ENCODE measurements at places on chromosomes 3 and 15.
A peak's percentile ranks its signal among the peaks of the same experiment; 100 is the strongest.

- DNase-seq: peak; percentile 3
Measured at GRCh38 chr3:51271172-51271571, 113.9 kb upstream of the MANF start.

DNA sequence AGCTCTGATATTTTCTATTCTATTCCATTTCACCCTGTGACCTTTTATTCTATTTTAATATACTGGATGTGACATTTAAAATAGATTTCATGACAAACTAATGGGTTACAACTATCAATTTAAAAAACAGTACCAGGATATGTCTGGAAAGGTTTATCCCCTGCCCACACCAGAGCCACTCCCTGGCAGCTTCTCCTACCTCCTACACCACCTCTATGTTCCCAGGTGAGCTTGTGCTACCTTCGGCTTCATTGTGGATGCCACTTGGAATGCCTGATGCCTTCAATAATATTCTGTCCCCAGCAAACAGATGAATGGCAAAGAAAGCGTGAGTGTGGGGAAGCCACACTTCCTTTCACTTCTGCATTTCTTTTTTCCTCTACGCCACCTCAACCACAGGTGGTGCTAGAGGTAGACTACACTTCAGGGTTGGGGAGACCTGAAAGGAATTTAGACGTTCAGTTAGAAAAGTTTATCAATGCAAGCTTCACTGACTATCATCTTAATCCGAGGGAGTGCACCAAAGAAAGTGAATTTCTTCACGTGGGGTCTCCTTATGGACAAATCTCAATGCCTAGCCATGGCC is 213.0 kb downstream of the SSR3 start:
- no peak for DNase-seq

- DNase-seq: no peak
Measured at GRCh38 chr3:57646723-57647122, 46.2 kb downstream of the DENND6A start.

DNA sequence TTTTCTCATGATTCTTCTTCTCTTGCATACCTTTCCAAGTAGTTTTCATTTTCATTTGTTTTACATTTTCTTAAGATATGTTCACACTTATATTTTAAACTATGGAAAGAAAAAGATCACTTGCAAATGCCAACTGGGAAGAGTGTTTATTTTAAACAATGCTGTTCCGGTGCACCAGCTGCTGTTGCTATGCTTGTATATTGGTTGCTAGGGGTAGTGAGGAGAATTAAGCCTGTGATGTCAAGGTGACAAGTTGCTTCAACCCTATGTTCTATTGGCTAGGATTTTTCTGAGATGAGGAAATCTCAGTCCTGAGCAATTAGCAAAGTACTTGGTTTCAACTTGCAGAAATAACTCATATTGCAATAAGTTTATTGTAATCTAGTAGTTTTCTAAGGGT is 500.1 kb downstream of the MFSD1 start:
- no peak for DNase-seq

DNA sequence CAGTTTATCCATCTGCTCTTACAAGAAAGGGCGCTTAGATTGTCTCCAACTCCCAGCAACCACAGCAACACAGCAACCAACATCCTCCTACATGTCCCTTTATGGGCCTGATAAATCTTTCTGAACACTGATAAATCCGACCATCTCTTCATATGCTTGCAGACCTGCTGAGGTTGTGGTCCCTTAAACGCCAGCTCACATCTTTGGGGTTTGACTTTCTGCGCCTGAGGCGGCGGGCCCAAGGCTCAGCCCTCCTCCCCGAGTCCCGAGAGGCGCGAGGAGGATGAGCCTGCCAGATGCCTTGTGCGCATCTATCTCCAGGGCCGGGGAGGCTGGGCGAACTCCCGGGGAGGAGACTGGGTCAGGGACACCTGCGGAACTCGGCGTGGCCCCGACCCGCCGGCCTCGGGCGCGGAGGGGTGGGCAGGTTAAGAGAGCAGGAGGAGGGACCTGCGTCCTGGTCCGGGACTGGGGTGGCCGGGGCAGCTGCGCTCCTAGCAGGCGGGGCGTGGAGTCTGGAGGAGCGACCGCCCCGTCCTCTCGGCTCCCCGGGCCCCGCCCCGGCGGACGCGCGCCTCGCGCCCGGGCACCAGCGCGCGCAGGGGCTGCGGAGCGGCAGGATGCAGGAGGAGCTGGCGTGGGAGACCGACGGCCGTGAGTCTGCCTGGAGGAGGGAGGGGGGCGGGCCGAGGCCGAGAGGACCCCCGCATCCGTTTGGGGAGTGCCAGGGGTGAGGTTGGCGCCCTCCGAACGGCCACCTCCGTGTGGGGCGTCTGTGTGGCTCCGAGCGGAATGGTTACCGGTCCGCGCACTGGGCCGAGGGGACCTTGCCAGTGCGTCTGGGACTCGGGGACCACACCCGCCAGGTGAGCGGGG is at the start of gene ANKDD1A:
Gene ANKDD1A, plus strand, starts transcription at position 592 of the 876 bp plus-strand sequence. Its CDS starts 29 bp downstream, at position 621.
- peak; percentile 36 for DNase-seq

DNA sequence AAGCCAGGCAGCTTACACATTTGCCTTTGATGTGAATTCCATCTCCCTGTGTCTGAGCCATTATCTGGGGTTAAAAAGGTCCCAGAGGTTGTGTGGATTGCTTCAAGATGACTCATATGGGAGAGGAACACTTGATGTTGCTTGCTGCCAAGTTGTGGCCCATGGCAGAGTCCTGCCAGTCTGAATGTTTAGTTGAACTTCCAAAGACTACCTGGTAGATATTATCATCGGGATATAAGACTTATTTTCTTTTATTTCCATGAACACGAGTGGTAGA is 85.6 kb downstream of the TJP1 start:
- DNase-seq: no peak

DNA sequence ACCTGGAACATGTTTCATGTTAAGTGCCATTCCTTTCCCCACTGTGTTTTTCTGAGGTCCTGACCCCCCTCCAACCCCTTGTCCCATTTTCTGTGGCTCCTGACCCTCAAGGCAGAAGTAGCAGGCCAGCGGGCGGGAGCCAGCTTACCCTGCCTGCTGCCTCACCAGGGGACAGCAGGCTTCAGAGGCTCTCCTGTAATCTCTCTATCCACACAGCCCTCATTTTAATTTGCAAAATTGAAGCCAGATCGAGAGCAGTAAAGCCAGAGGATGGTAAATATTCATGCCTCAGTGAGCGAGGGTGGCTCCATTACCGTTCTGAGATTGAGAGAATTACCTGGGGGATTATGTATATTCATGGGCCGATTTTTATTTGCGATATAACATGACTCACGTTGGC is 147.6 kb downstream of the DNAJB8 start:
- DNase-seq: no peak

- no peak for DNase-seq
Measured at GRCh38 chr15:76674883-76675282, 230.3 kb downstream of the SCAPER start.

- DNase-seq: no peak
Measured at GRCh38 chr3:59308684-59309083, 258.9 kb upstream of the CFAP20DC start.

DNA sequence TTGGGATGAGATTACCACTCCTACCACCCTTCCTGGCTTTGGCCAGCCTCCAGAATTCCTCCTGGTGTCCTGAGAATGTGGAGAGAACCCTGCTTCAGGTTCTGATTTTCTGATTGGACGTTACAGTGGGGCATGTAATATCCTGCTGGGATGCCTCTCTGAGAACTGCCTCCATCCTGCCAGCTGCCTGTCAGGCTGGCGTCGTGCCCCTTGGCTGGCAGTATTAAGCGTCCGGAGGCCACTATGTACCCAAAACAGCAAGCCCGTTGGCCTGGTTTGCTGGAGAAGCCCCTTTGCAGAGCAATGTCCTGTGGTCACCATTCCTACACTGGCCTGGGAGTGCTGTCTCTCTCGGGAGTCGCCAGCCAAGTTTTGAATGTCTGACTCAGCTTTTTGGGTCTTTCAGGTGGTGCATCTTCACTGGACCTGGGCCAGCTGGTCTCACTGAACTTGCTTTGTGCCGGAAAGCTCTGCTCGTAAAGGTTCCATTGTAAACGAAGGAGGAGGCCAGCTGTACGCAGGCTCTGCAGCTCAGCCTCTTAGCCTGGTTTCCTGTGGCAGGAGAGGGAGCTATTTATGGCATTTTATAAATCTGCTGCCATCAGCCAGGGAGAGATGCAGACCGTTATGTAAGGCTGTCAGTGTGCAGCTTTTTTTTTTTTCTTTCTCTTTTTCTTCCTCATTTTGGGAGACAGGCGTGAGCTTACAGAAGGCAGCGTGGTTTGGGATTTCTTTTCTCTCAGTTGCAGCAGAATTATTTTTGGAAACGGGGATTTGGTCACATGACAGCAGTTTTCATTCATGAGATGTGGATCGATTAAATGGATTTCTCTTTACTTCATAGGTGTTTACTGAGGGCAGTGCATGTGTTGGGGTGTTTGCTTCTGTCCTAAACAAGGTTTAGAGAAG is 19.0 kb upstream of the TRAK1 start:
- no peak for DNase-seq

- DNase-seq: no peak
Measured at GRCh38 chr15:86892774-86893449, 813.2 kb downstream of the AGBL1 start.

- DNase-seq: no peak
Measured at GRCh38 chr15:58139276-58139988, 1.3 kb downstream of the AQP9 start.

GRCh38 chr15:78101423-78102105 is 9.2 kb downstream of the SH2D7 start:
- no peak for DNase-seq

DNA sequence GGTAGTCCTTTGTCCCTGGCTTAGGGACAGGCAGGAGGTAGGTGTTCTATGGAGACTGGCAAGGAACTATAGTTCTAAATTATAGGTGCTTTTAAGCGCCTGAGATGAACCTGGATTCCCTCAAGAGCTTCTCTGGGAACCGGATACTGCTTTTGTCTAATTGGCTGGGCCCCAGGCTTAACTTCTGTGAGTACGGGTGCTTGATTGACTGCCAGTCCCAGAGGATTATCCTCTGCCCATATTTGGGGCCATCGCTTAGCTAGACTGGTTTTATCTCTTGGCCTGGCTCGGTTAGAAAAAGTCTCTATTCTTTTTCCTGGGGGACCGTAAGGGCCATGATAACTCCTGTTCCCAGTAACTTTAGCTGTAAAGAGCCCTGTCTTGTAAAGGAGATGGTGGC is 339.1 kb downstream of the KCNH8 start:
- DNase-seq: no peak

GRCh38 chr15:99019558-99020540 is 12.3 kb upstream of the PGPEP1L start:
- no peak for DNase-seq

DNA sequence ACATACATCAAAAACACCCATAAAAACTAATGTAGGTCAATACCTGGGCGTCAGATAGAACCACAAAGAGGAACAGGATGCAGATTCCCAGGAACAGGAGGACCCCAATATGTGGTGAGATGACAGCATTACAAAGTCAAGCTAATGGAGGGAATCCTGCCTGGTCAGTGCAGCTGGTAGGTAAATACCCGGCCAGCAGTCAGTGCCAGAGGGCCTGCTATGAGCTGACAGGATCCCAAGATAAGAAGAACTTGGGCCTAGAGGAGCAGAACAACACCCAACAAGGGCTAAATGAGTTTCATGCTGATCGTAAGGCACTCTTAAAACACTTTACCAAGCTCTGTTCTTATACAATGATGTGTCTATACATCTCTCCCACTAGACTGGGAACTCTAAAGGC is 61.2 kb upstream of the KCNMB2 start:
- DNase-seq: no peak

GRCh38 chr15:85886309-85886811 is 91.6 kb upstream of the KLHL25 start:
- DNase-seq: no peak

- no peak for DNase-seq
Measured at GRCh38 chr3:50639055-50639494, 22.1 kb downstream of the MAPKAPK3 start.

DNA sequence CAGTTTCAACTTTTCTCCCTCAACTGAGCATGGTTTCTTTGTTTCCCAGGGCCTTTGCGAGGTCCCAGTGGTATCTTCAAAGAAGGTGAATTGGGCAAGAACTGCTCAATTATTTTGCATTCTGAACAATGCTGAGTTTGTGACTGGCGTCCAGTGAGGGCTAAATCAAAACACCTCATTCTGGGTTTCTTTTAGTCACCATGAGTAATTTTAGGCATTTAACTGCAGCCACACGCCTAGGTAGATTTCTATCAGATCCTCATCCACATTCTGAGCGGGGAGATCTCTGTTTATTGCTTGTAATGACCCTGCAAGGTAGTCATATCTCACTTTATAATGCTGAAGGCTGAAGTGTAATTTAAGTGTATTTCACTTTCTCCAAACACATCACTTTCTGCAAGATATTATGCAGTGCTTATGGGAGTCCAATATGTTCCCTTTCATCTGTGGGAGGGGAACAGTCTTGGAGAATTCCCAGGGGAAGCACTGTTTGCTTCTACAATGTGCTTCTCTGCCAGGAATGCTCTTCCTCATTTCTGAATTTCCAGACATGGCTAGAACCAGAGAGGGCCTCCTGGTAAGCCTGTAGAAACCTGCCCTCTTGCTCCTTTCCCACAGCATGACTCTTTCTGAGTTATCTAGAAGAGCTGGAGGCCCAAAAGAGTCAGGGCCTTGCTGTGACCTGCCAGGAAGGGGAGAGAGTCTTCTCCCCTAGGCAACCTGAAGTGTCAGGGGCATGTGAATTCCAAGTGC is 91.7 kb downstream of the FRMD4B start:
- DNase-seq: no peak

DNA sequence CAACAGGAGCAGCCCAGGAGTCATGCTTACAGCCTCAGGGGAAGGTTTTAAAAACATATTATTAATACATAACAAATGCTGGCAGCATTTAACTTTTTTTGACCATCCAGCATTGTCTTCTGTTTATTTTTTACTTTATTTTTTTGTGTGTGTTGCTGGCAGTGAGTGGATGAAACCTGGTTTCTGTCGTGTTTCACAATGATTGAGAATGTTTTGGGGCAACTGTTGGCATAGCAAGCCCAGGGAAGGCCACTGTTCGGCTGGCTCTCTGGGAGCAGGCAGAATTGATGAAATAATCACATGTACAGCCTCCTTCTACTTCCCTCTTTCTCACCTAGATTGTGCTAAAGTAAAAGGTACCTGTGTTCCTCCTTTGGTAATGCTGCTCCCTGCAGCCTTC is 190.2 kb downstream of the NR1D2 start:
- DNase-seq: no peak

- DNase-seq: no peak
Measured at GRCh38 chr3:17782751-17783150, 40.3 kb upstream of the TBC1D5 start.

GRCh38 chr15:101286471-101287114 is 8.5 kb downstream of the SNRPA1 start:
- DNase-seq: no peak

DNA sequence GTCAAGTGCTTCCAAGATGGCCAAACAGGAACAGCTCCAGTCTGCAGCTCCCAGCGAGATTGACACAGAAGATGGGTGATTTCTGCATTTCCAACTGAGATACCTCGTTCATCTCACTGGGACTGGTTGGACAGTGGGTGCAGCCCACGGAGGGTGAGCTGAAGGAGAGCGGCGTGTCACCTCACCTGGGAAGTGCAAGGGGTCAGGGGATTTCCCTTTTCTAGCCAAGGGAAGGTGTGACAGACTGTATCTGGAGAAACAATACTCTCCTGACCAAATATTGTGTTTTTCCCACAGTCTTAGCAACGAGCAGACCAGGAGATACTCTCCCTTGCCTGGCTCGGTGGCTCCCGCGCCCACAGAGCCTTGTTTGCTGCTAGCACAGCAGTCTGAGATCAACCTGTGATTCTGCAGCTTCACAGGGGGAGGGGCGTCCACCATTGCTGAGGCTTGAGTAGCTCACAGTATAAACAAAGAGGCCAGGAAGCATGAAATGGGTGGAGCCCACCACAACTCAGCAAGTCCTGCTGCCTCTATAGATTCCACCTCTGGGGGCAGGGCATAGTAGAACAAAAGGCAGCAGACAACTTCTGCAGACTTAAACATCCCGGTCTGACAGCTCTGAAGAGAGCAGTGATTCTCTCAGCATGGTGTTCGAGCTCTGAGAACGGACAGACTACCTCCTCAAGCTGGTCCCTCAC is 293.5 kb upstream of the SUCLG2 start:
- peak; percentile 77 for DNase-seq
